ENCODE measurements at places on chromosomes 4 and X.

DNA sequence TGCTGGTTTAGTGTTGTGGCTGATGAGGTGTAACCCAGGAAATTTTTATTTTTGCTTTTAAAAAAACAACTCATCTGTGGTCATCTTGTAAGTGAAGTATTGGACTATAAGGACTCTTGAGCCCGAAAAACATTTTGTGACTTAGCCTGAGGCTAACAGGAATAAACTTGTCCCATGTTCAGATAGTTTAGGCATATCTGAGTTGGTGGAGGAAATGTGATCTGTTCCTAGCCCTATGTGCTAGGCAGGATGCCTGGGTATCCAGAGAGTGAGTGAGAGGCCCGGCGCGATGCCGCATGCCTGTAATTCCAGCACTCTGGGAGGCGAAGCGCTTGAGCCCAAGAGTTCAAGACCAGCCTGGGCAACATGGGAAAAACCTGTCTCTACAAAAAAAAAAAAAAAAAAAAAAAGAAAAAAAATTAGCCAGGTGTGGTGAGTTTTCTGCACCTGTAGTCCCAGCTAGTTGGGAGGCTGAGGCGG lies 3.7 kb downstream of the SMS start:
- no peak for DNase-seq

DNA sequence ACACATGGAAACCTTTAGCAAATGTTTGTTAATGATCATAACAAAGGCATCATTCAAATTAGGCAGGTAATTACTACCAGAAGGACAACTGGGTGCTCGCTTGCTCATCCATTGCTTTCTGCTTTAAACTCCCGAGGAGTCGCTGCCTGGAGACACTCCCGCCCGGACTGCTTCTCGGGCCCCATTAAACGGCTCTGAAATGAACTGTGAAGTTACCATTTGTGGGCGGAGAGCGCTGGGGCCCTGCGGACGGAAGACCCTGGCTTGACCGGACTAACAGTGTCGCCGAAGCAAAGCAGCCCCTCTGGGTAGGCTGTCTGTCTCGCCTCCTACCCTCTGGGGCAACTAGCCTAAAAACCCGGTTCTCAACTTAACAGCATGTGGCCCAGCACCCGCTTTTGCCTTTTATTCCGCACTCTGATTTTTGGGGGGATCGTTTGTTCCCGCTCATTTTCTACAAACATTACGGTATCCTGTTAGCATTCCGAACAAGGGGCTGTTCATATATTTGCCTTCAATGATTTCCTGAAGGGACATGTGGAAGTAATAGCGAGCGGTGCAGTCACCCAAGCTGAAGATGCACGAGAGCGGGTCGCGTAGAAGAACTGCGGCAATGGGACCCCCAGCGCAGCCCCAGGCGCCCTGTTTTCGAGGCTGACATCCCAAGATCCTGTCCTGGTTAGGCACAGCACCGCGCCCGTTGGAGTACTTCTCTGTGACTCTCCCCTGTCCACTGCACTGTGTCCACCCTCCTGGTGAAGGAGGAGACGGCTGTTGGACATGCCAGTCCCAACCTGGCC lies 1.6 kb upstream of the PDGFRA start:
- DNase-seq = no peak

DNA sequence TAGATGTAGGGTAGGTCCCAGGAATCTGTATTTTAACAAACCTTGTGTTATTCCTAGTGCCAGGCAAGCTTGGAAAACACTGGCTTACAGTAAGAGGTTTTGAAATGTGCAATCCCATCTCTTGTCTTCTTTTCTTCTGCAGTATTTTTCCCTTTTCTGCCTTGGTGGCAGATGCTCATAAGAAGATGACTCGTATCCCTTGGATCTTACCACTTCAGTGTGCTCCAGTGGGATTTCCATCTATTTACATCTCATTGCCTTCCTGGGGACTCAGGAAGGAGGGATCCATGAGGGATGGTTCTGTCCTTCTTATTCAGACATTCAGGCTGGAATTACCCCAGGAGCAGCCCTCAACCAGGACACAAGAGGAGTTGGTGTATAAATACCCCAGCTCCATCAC lies 136.6 kb downstream of the NHS start:
- DNase-seq = no peak

DNA sequence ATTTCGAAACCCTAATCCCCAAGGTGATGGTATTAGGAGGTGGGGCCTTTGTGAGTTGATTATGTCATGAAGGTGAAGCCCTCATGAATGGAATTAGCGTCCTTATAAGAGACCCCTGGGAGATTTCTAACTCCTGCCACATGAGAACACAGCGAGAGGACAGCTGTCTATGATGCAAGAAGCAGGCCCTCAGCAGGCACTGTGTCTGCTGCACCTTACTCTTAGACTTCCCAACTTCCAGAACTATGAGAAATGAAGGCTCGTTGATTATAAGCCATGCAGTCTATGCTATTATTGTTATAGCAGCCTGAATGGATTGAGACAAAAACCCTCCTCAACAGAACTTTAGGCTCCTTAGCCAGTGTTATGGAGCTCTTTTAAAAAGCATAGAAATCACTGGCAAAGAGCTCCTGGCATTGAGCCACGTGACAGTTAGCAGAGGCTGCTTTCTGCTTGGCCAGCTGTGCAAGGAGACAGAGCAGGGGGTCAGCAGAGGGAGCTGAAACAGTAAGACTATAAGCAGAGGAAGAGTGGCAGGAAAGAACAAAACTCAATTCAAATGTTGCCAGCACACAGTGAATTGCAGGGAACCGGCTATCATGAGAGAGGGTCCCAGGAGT lies 219.2 kb upstream of the FAT1 start:
- DNase-seq = no peak

DNA sequence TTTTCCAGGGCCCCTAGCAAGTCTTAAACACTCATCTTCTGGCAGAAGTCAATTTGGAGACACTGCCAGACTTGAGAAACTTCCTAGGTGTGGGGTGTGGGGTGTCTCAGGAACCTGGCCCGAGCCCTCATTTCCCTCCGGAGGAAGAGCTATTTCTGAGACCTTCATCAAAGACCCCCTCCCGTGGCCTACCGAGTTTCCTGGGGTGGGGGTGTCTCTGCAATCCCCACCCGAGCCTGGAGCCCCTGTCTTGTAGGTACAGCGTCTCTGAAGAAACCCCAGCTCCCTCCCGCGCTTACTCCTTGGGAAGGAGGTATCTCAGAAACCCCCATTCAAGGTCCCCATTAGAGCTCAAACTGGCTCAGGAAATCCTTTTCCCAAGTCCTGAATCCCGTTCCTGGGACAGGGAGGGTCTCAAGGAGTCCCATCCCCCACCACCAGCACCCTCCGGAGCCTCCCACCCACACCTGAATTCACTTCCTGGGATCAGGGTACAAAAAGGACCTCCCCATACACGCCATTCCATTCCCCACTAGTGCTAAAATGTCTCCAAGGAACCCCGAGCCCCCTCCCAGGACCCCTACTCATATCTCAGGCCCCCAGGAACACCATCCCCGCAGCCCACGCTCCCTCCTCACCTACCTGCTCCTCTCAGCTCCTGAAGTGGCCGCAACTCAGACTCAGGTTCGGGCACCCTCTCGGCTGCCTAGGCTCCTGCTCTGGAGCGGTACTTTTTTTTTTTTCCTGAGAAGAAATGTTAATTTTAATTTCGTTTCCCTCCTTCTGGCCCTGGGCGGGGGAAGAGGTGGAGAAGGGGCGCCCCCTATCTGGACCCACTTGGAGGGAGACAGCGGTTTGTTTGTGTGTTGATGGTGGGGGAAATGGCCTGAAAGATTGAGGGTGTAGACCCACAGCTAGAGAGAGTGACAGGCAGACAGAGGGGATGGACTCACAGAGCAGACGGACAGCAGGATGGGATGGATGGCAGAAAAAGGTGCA lies 1.1 kb downstream of the SLC38A5 start:
- peak; percentile 33 for DNase-seq

DNA sequence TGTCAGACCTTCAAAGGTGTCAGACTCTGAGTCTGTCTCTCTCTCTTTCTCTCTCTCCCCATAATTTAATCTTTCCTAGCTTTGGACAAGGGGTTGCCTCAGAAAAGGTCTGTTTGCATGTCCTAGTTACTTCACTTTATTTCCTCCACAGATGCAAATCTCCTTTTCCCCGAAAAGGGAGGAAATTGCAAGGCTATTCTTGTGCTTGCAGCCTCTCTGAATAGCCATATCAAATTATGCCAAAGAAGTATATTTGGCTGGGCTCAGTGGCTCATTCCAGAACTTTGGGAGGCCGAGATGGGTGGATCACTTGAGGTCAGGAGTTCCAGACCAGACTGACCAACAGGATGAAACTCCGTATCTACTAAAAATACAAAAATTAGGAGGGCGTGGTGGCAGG lies 145.6 kb upstream of the GATB start:
- DNase-seq = no peak

- DNase-seq = no peak
Measured at GRCh38 chr4:75950213-75950815, 9.5 kb upstream of the NAAA start.

- no peak for DNase-seq
Measured at GRCh38 chr4:94305466-94306225, 37.0 kb downstream of the HPGDS start.

GRCh38 chr4:154709550-154709949 lies 34.2 kb upstream of the LRAT start:
- no peak for DNase-seq

Data from stimulated activated CD8-positive, alpha-beta memory T cell treated with anti-CD3 and anti-CD28 coated beads, Interleukin-15, amount 100 ng/mL, for 48 hours (primary cell).